ENCODE measurements at places on chromosomes 12 and 14.

GRCh38 chr14:87888136-87888999, 104.6 kb downstream of the GALC start:
- DNase-seq, result no peak

DNA sequence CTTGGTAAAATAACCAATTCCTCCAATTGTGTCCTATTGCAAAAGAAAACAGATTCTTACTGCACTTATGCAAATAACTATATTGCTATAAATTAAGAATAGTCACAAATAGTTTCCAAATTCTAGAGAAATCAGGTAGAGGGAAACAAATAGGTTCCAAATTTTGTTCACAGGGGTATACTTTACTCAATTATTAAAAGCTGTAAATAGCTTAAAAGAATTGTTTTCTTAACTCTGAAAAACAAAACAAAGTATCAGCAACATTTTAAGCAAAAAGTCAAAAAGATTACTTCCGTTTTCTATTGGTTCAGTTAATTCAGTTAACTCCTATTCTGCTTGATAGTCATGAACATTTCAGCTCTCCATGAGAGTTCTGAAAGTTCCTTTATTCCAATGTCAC, 85.6 kb upstream of the PPP4R3A start:
- DNase-seq, result no peak

- no peak for DNase-seq
Observed at GRCh38 chr12:112162241-112162790, 37.0 kb downstream of the TRAFD1 start.

DNA sequence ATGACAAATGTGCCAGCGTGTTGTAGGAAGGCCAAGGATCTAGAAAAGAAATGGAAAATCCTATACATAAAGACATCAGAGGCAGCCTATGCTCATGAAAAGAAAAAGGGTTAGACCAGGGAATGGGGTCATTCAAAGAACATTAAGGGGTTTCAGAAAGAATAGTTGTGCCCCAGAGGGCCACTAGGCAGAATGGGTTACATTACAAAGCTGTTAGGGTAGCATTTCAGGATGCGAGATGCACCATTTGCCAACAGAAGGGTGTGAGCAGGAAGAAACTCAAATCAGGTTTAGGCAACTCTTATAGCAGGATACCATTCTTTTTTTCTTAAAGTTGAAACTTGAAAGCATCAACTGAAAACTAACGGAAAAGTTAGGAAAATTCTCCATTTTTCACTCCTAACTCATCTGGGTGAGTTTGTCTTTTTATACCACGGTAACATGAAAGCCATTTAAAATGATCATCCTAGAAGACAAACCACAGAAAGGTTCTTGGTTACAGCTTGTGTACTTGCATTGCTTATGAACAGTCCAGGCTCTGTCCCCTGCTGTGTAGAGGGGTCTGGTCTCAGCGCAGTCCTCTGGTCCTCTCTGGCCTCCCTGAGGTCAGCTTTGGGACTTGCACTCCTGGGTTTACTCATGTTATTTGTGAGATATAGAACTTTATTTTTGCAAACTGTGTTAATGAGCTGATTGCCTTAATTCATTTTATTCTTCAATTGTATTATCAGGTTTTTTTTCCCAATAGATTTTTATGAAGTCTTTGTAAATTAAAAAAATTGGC, 209.1 kb downstream of the DACT1 start:
- no peak for DNase-seq

DNA sequence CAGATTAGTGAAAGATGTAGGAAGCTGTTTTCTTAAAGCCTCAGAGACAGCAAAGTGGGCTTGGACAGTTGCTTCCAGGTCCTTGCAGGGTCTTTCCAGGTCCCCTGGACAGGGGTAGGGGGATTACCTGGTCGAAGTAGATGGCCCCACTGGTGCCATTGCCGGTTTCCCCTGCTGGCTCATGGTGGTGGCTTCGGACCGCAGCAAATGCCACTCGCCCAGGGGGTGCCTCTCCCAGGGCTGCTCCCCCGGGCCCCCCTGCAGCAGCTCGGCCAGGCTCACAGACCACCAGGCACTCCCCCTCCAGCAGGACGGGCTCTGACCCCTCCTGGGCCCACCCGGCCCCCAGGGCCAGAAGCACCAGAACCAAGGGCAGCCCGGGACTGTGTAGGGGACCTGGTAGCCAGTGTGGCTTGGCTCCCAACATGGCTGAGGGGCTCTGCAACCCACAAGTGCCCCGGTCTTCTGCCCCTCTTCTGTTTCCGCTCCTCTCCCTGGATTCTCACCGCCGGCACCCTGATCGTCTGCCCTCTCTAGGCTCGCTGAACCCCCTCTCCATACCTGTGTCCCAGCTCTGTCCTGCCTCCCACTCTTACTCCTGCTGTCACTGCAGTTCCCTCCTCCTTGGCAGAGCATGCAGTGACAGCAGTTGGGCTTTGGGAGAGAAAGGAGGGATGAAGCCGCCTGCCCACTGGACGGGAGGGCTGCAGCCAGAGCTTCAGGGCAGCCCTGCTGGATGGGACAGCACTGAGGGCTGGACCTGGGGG, 657 bp downstream of the CBLN3 start:
- no peak for DNase-seq

DNA sequence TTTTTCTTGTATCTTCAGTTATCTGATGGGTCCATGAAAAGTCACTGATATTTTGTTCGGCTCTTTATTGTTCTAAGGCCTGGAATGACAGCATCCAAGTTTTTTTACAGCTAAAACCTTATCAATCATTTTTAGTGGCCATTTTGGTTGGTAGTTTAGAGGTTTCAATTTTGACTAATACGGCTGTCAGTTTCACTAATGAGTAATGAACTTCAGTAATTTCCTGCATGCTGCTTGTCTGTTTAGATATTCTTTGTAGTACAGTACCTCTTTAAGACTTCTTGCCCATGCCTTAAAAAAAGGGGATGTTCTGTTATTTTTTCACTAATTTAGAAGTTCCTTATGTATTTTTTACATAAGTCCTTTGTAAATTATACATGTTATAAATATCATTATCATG, 176.7 kb downstream of the LRFN5 start:
- DNase-seq, result no peak

DNA sequence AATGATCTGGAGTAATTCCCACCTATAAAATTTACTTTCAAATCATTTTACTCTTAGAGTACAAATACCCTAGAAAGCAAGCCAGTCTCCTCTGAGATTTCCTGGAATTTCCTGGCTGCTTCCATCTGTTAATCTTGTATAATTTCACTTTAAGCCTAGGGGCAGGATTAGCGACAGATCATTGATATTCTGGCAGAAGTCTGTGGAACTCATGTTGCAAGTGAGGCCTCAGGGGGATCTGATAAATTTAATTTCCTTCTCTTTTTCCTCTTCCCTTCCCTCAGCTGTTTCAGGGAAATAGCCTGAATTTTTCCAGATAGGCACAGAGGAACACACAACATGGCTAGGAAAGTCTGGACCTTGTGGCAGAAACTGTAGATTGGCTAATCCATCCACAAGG, 5.9 kb upstream of the KRT6A start:
- DNase-seq, result no peak

GRCh38 chr12:113239811-113240331, 18.6 kb downstream of the TPCN1 start:
- DNase-seq, result no peak

DNA sequence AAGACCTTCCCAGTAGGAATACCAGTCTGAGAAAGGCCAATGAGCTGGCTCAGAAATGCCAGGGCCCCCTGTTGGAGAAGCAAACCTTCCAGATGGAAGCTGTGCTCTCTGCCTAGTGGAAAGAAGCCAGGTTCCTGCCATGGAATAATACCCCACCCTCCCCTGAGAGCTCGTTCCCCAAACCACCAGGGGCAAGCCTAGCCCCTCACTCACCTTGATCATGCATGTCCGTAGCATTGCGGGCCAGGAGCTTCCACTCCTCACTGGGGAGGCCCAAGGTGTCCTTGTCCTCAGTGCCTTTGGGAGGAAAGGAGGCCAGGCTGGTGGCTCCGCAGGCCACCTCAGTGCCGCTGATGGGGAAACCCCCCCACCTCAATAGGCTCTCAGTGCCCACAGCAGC, 20.1 kb downstream of the AHSA1 start:
- DNase-seq, result no peak

Measured in stimulated activated CD8-positive, alpha-beta memory T cell treated with anti-CD3 and anti-CD28 coated beads, Interleukin-15, amount 100 ng/mL, for 1 hour (primary cell).